ENCODE measurements at places on chromosomes 2 and 18.

DNA sequence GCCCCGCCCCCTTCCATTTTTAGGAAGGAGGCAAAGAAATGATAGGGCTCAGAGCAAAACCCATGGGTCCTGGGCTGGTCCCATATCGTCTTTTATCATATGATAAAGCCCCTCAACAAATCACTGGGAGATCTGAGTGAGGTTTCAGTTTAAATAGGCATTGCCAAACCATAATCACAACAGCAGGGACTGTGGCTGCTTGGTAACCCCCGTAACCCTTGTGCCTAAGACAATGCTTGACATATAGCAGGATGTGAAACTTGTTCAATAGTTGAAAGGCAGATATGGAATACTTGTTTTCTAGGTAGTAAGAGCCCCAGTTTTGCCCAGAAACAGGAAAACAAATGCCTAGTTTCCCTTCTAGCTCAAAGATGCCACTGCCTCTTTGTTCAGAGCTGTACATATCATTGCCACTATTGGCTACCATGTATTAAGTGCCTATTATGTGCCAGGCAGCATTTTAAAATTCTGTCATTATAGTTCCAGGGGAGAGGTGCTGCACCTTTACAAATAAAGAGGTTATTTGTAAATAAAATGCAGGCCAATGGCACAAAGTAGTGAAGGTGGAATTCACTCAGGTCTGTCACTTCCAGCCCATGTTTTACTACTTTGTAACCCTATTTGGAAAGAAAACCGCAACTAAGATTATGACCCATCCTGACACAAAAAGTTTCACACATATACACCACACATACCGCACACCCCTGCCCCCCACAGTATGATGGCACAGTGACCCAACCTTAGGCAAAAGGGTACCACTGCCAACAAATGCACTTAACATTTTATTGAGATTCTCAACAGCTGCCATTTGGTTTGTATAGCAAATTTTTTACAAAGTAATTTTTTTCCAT lies 14.2 kb downstream of the NAGK start:
- peak; percentile 55 for DNase-seq

DNA sequence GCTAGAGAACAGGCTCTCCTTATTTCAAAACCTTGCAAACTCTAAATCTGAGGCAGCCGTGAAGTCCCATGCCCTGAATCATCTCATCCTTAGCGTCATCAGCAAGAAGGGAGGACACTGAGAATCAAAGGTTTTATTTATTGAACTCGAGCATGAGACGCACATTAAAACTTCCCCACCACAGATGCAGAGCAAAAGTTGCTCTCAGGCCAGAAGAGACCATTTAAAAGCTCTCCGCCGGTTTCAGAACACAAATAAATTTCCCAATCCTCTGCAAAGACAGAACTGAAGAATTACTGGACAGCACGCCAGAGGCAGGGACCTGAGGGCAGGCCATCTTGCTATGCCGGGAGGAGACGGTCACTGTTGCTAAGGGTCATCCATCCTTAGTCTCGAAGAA lies 1.3 kb downstream of the AMMECR1L start:
- DNase-seq = no peak

- no peak for DNase-seq
Observed at GRCh38 chr2:3291113-3291512, 86.5 kb downstream of the EIPR1 start.

GRCh38 chr2:206260188-206261012 lies 14.1 kb upstream of the ZDBF2 start:
- DNase-seq = no peak

DNA sequence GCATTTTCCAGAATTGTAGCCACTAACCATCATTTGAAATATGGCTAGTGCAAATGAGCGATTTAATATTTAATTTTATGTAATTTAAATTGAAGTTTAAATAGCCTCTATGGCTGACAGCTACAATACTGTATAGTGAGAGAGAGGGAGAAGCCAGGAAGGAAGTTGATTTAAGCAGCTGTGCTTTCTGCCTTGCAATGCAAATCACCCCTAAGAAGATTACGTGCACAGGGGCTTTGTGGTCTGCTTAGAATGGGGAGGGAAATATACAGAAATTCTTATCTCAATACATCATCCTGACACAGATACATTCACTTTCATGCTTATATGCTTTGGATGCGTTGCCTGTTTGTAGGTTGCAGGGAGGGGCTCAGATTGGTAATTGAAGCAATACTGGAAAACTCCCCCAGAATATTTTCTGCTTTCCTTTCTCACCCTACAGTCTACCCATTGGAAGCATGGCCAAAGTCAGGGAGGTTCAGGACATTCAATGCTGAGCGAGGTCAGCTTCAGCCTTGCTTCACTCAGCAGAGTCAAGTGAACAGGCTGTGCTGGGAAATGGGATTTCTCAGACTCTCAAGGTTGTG lies 674.0 kb downstream of the CNTNAP5 start:
- no peak for DNase-seq

GRCh38 chr2:173555833-173556232 lies 201.2 kb downstream of the CDCA7 start:
- no peak for DNase-seq

GRCh38 chr18:31149351-31149750 lies 13.3 kb downstream of the DSC1 start:
- DNase-seq = no peak

- no peak for DNase-seq
Observed at GRCh38 chr2:133579274-133579673, 11.0 kb upstream of the NCKAP5 start.

- no peak for DNase-seq
Observed at GRCh38 chr2:30439296-30439695, 7.8 kb upstream of the LCLAT1 start.

All from NK-92 treated with Interleukin-12 subunit alpha and Interleukin-12 subunit beta, amount 100 ng/mL, for 24 hours (cell line).